Subcutaneous preadipocyte (primary cell): ENCODE measurements at places on chromosomes 4 and X. TPM values are rescaled to one million over a fixed set of nuclear protein-coding genes. Genes with fewer than 3 reads are reported as not detected.

KLHL4 gene
- total RNA-seq, result 1.8 and 4.3 TPM in 2 replicates

STOX2 gene
- total RNA-seq, result under 0.01 and 0.39 TPM in 2 replicates

SMR3B gene
- total RNA-seq, result not detected in 2 replicates

ETDB gene
- total RNA-seq, result not detected in 2 replicates

GYPB gene
- total RNA-seq, result not detected in 2 replicates

CLDN2 gene
- total RNA-seq, result not detected in 2 replicates

LRAT gene
- not detected in 2 replicates for total RNA-seq

RHOXF1 gene
- total RNA-seq, result not detected in 2 replicates

ADGRG2 gene
- total RNA-seq, result 11.9 and 14.0 TPM in 2 replicates

AFAP1 gene
- total RNA-seq, result 20.6 and 33.8 TPM in 2 replicates

ARHGAP10 gene
- 33.8 and 45.7 TPM in 2 replicates for total RNA-seq

ZDHHC9 gene
- 29.5 and 30.9 TPM in 2 replicates for total RNA-seq

SLC38A5 gene
- 111 and 131 TPM in 2 replicates for total RNA-seq

FAM184B gene
- total RNA-seq, result under 0.01 TPM in 1 of 2 replicates, not detected in the other

XAGE2 gene
- total RNA-seq, result not detected in 2 replicates

TBC1D8B gene
- 7.0 and 8.6 TPM in 2 replicates for total RNA-seq

JCHAIN gene
- not detected in 2 replicates for total RNA-seq

PDE6B gene
- 0.37 and 0.39 TPM in 2 replicates for total RNA-seq

ADAMTS3 gene
- 1.1 and 1.2 TPM in 2 replicates for total RNA-seq

USP11 gene
- 24.8 and 28.7 TPM in 2 replicates for total RNA-seq

PNCK gene
- not detected in 2 replicates for total RNA-seq

TCEAL3 gene
- total RNA-seq, result 4.0 and 5.5 TPM in 2 replicates

UGT2A1 gene
- total RNA-seq, result not detected in 2 replicates

ITM2A gene
- total RNA-seq, result 0.98 and 1.8 TPM in 2 replicates

HTR2C gene
- total RNA-seq, result not detected in 2 replicates

NPY5R gene
- not detected in 2 replicates for total RNA-seq

ESX1 gene
- not detected in 2 replicates for total RNA-seq

NEUROG2 gene
- not detected in 2 replicates for total RNA-seq

GUCY1A1 gene
- total RNA-seq, result under 0.01 and 0.37 TPM in 2 replicates

DUX4 gene
- total RNA-seq, result not detected in 2 replicates

SSX4 gene
- not detected in 2 replicates for total RNA-seq

VCX3A gene
- not detected in 2 replicates for total RNA-seq

BST1 gene
- total RNA-seq, result 5.3 and 5.9 TPM in 2 replicates

GSX2 gene
- total RNA-seq, result not detected in 2 replicates

RPS6KA6 gene
- 0.98 and 1.1 TPM in 2 replicates for total RNA-seq
